ENCODE measurements at places on chromosomes 16 and 17.

DNA sequence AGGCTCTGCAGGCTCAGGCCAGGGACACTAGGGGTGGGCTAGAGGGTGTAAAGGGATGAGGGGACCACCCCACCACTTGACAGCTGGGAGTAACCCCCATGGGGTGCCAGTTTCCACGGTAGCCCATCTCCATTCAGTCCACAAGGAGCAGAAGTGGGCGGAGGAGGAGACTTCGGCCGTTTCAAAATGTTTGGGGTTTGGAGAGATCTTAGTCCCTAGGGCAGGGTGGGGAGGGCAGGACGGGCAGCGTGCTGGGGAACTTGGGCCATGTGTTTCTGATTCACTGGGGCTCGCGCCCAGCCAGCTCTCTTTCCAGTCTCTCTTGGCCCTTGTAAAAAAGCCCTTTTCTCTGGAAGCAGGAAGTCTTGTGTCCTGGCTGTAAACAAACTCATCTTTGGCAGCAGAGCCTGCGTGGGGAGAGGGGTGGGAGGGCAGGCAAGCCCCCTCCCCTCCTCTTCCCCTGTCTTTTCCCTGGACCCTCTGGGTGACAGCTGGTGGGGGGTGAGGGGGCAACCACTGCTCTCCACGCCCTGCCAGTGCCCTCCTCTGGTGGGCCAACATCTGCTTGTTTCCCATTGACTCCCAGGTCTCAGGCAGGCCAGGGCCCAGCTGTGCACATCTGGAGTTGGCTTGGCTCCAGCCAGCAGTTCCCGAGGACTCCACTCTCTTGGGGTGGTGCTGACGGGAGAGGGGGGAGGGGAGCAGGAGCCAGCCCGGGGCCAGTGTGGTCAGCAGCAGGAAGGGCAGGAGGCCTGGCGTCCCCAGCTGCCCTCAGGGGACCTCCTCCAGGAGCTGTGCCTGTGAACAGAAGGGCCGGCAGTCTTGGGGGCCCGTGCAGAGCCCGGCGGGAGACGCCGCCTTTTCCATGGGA lies 8.1 kb downstream of the CYGB start:
- peak; percentile 90 for DNase-seq

GRCh38 chr17:46785696-46786095 lies 32.8 kb downstream of the WNT3 start:
- DNase-seq, result no peak

GRCh38 chr17:42618442-42619150 lies 9.1 kb downstream of the TUBG1 start:
- DNase-seq, result peak; percentile 63

- DNase-seq, result no peak
Measured at GRCh38 chr17:44794851-44795413, 35.2 kb downstream of the GJC1 start.

DNA sequence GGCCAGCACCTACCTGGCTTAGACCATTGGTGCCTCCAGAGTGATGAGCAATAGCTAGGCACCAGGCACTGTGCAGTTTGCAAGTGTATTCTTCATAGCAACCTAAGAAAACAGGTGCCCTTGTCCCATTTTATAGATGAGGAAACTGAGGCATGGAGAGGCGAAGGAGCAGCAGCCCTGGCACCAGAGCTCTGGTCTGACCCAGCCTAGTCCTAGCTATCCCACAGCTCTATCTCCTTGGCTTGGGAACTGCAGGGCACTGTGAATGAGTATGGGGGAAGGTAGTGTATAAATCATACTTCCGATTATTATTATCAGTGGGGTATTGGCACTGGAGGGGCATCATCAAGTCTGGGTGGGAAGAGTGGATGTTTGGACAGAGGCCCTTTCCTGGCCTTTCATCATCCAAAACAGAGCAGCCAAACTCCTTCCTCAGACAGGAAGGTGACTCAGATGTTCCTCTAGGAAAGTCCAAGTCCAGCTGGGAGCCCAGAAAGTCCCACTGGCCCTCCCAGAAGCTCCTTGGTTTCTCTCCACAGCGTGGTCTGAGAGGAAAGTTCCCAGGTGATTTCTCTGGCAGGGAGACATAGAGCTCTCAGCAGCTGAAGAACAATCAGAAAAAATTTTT lies 32.0 kb upstream of the PLLP start:
- no peak for DNase-seq

DNA sequence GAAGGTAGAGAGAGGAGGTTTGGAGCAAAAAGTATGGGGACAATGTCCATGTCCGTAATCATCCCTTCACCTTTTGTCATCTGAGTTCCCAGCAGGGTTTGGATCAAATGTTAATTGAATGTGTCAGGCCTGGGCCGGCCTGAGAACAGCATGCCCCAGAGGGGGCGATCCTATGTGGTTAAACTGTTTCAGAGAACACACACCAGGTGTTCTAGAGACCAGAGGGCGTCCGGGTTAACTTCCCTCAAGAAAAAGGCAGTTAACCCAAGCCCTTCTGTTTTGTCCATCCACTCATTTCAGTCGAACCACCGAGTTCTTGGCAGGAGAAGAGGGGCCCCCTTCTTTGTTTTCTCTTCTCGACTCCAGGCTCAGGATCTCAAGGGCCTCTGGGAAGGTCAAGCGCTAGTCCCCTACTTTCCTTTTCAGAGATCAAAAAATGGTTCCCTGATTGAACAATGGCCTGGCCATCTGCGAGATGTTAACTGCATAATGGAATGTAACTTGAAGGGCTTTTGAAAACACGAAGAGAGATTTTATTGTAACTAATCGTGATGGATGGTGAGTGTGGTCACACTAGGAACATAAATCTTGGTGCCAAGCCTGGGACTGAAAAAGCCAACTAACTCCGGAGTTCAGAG lies 142.5 kb downstream of the IRX3 start:
- no peak for DNase-seq

All from right forelimb (tissue), 1 donor.